ENCODE measurements at places on chromosomes 13 and 19.

- DNase-seq, result no peak
Observed at GRCh38 chr13:47109028-47109427, 212.2 kb upstream of the HTR2A start.

DNA sequence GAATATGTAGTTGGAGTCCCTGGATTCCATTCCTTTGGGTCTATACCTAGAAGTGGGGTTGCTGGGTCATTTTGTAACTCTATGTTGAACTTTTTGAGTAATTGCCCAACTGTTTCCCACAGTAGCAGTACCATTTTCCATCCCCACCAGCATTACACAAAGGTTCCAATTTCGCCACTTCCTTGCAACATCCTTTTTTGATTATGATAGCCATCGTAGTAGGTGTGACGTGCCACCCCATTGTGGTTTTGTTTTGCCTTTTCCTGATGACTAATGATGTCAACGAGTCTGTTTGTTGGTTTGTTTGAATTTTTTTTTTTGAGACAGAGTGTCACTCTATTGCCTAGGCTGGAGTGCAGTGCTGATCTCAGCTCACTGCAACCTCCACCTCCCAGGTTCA is 3.3 kb upstream of the PEX11G start:
- peak; percentile 93 for DNase-seq

GRCh38 chr19:18183529-18183928 is 9.5 kb upstream of the MPV17L2 start:
- no peak for DNase-seq

DNA sequence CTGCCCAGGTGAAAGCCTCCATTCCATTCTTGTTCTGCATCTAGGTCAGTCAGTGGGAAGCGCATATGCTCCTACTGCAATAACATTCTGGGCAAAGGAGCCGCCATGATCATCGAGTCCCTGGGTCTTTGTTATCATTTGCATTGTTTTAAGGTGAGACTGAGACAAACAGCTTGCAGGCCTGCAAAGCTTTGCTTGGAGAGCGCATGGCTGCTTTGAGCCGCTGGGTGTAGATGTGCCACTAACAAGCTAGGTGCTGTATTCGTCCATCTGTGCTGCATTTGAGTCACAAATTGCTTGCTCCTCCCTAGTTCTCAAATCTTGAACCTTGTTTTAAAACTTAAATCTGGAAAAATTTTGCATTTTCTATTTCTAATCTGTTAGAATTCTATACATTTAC is 219.1 kb downstream of the LMO7 start:
- no peak for DNase-seq

GRCh38 chr13:28805193-28805819 is 14.8 kb upstream of the MTUS2 start:
- peak; percentile 17 for DNase-seq

GRCh38 chr19:37304190-37304883 is 66.6 kb upstream of the ZNF527 start:
- DNase-seq, result no peak

- DNase-seq, result no peak
Observed at GRCh38 chr19:13226983-13227382, 76.8 kb downstream of the IER2 start.

- no peak for DNase-seq
Observed at GRCh38 chr13:69291292-69291906, 816.2 kb upstream of the ATXN8OS start.

GRCh38 chr19:46271481-46272197 is 25.2 kb upstream of the HIF3A start:
- no peak for DNase-seq

Measured in suppressor macrophage (primary cell).